ENCODE measurements at places on chromosomes 4 and X.

GRCh38 chr4:142743121-142743825 is 102.8 kb downstream of the INPP4B start:
- no peak for DNase-seq

DNA sequence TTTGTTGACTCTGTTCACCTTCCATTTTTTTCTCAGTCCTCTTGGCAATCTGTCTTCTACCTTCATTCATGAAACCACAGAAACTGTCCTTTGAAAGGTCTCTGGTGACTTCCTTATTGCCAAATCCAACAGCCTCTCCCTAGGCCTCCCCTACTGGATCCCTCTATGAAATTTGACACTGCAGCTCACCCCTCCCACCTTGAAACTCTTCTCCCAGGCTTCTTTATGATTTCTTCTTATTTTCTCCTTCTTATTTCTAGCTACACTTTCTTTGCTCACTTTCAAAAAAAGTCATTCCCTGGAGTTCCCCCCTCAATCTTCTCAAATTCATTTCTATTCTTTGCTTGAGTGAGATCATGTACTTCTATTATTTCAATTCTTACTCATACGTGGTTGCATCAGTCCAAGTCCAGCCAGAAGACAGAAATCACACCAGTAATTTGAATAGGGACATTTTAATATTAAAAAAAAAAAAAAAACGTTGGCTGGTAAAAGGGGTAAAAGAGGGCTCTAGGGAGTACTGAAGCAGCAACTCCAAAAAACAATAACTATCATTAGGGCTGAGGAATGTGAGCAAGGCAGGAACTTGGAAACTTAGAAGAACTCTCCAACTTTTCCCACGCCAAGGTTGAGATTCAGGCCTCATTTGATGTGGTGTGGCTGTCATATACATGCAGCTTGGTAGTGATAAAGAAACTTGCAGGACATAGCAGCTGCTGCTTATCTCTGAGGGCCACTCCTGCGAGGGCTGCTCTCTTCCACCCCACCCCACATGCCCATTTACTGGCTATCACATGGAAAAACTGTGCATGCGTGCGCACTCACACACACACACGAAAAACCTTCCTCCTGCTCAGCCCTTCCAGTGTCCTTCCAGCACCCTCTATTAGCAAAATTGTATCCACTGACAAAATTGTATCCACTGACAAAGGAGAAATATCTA is 169.8 kb upstream of the GALNT7 start:
- no peak for DNase-seq

DNA sequence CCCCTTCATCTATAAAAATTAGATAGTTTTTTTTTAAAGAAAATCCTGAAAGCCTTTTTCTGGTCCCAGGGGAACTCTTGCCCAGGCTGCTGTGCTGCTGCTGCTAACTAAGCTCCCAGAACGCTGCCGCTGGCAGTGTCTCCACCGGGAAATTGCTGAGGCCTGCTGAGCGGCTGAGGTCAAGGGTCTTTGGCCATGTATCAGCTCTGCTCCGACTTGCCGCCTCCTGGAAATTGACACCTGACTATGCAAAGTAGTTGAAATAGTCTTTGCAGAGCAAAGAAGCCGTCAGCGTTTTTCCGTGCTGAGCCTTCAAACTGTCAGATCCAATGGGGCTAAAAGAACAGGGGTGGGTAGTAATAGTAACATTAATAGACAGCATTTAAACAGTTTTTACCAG is 839 bp downstream of the QDPR start:
- DNase-seq = no peak

DNA sequence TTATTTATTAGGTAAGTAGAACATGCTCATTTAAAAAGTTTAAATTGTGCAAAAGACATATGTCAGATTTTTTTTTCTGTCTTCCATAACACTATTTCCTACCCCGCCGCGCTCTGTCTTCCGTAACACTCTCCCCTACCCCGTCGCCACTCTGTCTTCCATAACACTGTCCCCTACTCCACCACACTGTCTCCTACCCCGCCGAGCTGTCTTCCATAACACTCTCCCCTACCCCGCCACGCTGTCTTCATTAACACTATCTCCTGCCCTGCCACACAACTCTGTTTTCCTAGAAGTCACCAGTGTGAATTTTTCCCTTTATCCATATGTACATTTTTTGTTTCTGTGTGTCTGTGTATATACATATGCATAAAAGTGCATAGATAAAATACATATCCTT is 4.4 kb downstream of the MSMO1 start:
- DNase-seq = no peak

DNA sequence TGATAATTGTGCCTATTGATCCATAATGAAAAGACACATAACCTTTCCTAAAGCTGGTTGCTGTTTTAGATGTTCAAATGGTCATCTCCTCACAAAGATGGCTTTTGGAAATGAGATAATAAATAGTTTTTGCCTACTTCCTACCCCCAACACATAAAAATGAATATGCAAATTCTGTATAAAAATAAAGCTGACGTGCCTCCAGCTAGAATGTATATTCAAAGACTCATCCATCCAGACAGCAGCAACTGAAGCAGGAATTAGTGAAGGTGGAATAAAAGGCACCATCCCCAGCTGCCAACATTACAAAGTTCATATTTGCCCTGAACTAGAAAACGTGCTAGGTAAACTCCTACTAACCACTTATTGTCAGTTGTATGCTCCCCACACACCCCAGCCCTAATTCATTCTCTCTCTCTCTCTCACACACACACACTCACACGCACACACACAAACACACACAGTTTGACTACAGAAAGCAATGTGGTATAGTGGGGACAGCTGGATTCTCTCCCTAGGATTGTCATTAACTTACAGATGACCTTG is 53.6 kb downstream of the PCDH19 start:
- no peak for DNase-seq

DNA sequence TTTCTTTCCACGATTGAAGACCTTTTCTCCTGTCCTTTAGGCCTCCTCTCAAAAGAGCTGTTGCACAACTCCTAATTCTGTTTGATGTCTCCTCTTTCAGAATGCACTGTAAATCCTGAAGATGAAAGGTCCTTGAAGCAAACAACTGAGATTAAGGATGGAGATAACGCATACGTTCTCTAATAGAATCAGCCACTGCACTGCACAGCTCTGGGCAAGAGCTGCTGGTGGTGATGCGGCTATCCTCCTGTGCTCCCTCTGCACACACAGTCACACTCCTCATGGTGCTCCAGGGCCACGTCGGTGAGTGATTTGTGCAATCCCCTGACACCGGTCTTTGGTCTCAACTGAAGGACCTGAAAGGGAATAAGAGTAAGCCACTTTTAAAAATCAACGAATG is 208.7 kb downstream of the PDGFC start:
- no peak for DNase-seq

DNA sequence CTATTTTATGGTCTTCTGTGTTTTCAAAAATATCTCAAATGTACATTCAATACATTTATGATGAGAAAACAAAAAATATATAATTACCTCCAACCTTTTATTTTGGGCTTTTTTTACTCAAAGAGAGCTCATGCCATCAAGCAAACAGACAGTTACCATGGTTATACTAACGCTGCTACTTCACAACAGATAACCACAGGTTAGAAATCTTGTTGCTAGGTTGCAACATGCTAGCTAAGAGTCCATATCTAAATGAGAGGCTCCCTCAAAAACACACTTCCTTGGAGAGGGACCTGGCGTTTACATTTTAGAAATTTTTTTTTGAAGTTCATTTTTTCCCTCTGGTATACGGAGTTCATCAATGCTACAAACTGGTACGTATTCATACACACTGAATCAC is 44.3 kb downstream of the TBC1D9 start:
- DNase-seq = no peak

- DNase-seq = no peak
Measured at GRCh38 chr4:75080888-75081287, 148.0 kb downstream of the PARM1 start.

DNA sequence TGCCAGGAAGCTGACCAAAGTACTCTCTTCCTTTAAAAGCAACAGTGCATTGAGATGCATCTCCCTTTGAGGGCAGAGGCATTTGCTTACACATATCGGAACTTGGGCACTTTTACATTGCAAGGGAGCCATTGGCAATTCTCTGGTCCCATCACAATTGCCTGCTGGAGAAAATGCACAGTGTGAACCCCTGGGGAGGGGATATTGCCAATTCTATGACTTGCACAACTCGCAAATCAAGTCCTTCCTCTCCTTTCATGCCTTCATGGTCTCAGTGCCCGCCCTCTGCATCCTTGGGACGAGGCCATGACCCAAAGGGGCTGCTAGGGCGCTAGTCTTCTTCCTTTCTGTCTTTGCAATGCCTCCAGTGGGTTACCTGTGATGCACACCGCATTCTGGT is 14.9 kb upstream of the PDZD4 start:
- DNase-seq = no peak

GRCh38 chr4:131026771-131027170 is 1930.8 kb downstream of the C4orf33 start:
- DNase-seq = no peak

- DNase-seq = no peak
Measured at GRCh38 chr4:98773638-98774037, 115.2 kb upstream of the TSPAN5 start.

- no peak for DNase-seq
Measured at GRCh38 chr4:182238355-182238931, 4.8 kb upstream of the TENM3 start.

- DNase-seq = no peak
Measured at GRCh38 chrX:85698921-85699320, 319.5 kb upstream of the POF1B start.

- DNase-seq = no peak
Measured at GRCh38 chrX:13175056-13175455, 130.6 kb upstream of the FAM9C start.
